Activated T-cell treated with anti-CD3 and anti-CD28 coated beads for 1 hour (primary cell): ENCODE measurements at places on chromosomes 12 and 14.

GRCh38 chr12:13559318-13559978 is 362.9 kb downstream of the EMP1 start:
- no peak for DNase-seq

DNA sequence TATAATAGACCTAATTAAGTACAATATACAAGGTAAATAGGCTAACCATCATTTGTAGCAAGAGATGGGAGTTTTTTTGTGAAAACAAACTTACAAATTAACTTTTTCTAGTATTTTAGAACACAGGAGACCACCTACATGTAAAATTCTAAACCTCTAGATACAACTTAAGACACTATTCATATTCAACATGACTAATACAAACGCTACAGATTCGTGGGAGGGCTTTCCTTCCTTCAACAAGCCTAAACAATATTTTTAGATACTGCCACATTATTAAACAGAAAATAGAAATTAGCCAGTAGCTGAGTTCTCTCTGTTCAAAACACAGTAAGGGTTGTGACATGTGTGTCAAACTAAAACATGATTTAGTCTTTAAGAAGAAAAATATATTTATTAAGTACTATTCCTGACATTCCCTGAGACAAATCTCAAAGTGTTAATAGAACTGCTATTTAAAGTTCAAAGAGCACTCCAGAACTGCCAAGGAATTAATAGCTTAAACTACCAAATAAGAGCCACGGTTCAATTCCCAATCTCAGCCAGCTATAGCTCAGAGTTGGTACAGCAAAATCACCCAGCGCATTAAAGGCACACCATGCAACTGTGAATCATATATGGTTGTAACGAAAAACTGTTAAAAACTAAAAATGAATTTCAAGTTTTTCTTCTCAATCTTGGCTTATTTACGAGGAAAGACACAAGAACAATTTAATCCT is 10.7 kb downstream of the MED13L start:
- DNase-seq, result no peak

DNA sequence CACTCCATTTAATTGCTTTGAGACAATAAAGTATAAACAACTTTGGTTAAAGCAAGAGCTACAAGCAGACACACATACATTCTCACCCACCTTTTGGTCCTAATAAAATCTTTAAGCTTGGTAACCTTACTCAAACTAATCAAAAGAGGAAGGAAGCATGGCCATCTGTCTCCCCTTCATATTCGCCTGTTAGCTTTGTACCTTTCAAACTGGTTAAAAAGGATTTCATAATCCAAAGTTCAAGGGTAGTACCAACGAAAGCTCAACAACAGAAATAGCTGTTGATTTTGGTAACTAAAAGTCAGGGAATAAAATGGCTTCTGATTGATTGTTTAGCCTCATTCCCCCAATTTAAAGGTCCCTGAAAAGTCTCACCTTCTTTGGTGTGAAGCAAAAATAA is 456.9 kb downstream of the BCAT1 start:
- DNase-seq, result no peak

DNA sequence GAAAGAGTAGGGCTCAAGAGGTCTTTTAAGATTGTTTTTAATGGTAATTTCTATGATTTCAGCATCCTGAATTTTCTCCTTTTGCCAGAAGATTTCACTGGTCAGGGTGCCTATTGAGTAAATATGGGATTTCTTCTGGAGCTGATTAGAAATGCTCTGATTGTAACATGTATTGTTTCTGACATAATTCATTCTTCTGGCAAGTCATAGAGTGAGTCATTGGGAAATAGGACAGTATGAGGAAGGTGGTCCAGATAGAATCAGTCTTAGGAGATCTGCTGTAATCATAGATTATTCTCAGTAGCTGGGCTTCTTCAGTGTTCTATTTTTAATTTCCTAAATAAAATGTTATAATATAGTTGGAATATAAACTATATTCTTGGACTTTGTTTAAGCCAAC is 182.0 kb upstream of the NAV3 start:
- no peak for DNase-seq

- no peak for DNase-seq
Observed at GRCh38 chr12:54355104-54355815, 9.0 kb downstream of the GPR84 start.

DNA sequence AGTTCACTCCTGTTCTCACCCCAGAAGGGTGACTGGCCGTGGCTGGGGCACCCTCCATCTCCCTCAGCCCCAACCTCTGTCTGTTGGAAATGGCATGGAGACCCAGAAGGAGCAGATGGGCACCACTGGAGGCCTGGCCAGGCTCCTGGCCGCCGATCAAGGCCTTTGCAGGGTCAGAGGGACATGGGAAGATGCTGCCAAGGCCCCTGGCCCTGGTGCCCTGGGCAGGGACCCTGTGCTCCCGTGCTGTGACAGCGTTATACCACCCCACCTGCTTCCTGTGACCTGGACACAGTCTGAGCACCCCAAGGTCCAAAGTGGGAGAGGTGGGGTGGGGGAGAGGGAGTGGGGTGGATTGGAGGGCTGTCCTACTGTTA is 3.5 kb downstream of the INF2 start:
- no peak for DNase-seq

DNA sequence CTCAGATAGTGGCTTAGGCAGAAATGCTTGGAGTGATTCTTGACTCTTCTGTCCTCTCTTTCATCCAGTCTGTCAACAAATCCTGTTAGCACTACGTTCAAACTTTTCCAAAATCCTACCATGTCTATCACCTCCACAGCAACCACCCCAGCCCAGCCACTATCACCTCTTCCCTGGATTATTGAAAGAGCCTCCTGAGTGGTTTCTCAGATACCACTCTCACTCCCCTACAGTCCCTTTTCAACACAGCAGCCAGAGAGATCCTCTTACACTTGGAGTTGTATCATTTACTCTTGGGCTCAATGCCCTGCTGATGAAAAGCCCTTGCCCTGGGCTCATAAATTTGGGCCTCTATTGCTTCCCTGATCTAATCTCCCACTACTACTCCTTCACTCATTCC is 218.9 kb downstream of the EXOC5 start:
- no peak for DNase-seq

- DNase-seq, result no peak
Observed at GRCh38 chr14:91048265-91048664, 12.2 kb downstream of the RPS6KA5 start.

GRCh38 chr12:108922918-108923317 is 43.0 kb downstream of the DAO start:
- no peak for DNase-seq

GRCh38 chr14:93142854-93143652 is 27.3 kb upstream of the ITPK1 start:
- DNase-seq, result no peak

DNA sequence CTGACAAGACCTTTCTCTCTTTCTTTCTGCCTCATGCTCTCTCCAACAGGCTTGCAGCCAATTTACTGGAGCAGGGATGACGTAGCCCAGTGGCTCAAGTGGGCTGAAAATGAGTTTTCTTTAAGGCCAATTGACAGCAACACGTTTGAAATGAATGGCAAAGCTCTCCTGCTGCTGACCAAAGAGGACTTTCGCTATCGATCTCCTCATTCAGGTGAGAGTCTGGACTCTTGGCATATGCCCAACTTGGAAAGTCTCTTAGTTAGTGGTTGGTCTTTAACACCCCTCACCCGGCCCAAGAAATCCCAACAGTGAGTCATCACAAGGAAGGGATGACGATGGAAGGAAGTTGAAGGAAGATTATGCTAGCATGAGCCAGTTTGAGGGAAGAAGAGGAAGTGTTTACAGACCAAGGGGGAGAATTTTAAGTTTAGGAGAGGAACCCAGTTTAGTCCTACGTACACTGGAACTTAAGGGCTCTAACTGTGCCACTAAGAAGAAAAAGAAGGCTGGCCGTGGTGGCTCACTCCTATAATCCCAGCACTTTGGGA is 189.7 kb downstream of the ETV6 start:
- DNase-seq, result no peak

DNA sequence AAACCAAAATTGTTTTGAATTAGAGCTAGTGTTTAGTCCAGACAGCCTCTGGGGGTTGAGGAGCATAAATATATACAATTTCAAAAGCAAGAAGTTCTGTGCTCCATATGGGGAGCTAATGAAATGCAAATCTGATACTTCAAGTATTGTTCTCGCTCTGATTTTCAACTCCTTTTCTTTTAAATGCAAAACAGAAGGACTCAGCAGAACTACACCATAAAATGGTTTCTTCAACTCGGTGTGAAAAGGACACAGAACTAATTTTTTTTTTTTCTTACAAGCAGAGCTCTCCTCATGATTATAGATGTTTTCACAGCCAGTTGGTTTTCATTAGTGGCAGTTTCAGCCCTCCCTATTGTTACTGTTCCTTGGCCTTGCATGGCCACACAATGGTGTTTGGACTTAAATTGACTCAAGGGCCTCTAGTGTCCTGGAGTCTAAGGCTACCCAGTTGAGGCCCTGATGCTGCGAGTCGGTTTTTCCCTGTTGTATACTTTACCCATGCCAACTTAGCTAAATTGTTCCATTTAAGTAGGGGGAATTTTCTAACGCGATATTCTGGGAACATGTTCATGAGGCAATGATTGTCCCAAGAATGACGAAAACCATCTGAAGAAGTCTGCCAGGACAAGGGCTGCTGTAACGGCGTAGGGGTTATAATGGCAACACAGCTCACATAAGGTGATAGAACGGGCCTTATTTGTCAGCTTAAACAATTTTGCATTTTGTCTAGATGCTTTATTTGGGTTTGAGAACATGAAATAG is 120.3 kb downstream of the GPR135 start:
- no peak for DNase-seq

- no peak for DNase-seq
Observed at GRCh38 chr12:91561958-91562325, 379.3 kb upstream of the DCN start.

DNA sequence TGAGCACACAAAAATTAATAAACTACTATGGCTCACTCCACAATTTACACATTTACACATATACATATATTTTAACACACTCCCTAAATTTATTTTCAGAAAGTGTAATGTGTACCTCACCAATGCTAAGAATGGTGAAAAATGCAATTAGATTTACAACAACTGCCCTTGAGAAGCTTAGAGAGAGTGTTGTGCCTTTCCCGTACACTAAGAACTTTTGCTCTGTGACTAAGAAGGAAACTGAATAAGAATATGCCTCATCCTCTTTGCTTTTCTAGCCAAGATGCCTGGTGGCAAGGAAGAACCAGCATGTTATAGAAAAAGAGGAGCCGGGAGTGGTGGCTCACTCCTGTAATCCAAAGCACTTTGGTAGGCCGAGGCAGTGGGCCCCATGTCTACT is 62.3 kb downstream of the SINHCAF start:
- DNase-seq, result no peak

DNA sequence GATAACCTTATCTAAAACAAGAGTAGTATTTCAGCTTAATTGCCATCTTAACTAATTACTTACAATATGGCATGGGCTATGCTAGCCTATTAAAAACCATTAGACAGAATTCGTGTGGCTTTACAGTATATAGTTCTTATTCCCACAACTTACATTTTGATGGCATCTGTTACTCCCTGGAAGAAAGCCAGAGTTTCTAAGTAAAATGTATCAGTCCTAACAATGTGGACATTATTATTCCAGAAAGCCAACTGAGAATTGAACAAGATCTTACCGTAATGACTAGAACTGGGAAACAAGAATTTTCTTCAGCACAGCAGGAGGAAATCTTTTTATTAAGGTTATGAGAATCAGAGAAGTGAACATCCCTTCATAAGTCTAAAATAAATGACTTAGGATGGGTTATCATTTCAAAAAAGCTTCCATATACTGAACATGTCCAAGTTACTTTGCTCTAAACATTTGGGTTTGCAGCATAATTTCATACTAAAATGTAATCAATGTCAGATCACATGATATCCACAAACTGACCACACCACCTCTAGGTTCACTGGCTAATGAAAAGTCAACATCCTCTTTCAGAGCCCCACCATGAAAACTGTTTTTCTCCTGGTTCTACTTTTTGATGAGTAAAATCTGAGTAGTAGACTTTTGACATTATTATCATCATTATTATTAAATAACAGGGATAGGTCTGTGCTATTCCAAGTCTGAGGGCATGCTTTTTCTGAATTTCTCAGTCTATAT is 179.7 kb downstream of the SSPN start:
- DNase-seq, result no peak

- DNase-seq, result no peak
Observed at GRCh38 chr12:73991138-73991537, 546.5 kb upstream of the ATXN7L3B start.

DNA sequence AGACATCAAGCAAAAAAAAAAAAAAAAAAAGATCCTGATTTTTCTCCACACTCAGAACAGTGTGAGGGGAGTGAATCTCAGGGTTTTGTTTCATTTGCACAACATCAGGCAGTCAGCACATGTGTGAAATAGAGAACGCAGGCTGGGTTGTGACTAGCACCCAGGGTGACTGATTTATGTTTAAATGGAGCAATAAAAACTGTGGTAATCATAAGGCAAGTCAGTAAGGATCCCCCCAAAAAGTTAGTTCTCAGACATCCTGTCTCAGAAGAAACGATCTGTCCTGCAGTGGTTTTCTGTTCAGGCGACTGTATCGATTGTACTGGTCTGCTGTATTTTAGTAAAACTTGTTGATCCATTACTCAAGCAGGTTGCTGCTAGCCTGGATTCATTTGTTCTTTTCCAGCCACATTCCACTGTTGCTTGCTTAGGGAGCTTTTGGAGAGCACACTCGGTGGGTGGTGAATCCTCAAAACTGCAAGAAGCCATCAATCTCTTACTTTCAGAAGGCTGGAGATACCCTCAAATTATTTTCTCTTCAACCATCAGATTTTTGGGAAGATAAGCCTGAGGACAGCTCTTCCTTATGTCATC is 107.1 kb downstream of the DACT1 start:
- DNase-seq, result no peak

DNA sequence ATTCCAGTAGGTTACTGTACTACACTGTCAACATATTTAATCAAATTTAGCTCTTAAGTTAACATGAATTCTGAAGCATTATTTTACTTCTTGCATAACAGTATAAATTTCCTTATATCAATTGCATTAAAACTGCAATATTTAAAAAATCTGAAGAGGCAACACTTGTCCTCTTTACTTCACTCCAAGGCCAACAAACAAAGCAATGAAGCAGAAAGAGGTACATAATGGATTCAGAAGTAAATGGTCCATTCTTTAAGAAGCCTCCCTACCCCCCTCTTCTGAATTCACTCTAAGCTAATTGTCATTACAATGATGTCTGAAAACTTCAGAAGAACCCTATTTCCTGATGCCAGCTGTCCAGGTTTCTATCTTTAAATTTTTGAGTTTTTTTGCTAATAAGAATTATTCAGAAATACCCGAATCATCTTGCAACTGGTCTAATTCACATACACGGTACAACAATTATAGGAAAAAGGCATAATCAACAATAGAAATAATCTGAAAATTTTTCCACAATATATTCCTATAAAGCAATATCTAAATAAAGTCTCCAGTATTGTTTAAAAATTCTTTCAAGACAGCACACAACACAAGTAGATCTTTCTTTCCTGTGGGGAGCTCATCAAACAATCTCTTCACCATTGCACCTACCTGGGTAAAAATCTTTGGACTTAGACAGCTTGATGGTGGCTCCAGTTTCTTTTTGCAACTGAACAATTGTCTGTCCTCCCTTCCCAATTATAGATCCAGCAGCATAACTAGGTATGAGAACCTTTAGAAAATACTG is 2.9 kb downstream of the NOVA1 start:
- DNase-seq, result no peak

GRCh38 chr14:25247609-25248008 is 197.7 kb upstream of the STXBP6 start:
- no peak for DNase-seq

- no peak for DNase-seq
Observed at GRCh38 chr12:131950182-131950913, 606 bp downstream of the EP400 start.
